ENCODE measurements at places on chromosomes 2 and 18.

- no peak for DNase-seq
Measured at GRCh38 chr2:31362581-31362980, 52.0 kb downstream of the XDH start.

DNA sequence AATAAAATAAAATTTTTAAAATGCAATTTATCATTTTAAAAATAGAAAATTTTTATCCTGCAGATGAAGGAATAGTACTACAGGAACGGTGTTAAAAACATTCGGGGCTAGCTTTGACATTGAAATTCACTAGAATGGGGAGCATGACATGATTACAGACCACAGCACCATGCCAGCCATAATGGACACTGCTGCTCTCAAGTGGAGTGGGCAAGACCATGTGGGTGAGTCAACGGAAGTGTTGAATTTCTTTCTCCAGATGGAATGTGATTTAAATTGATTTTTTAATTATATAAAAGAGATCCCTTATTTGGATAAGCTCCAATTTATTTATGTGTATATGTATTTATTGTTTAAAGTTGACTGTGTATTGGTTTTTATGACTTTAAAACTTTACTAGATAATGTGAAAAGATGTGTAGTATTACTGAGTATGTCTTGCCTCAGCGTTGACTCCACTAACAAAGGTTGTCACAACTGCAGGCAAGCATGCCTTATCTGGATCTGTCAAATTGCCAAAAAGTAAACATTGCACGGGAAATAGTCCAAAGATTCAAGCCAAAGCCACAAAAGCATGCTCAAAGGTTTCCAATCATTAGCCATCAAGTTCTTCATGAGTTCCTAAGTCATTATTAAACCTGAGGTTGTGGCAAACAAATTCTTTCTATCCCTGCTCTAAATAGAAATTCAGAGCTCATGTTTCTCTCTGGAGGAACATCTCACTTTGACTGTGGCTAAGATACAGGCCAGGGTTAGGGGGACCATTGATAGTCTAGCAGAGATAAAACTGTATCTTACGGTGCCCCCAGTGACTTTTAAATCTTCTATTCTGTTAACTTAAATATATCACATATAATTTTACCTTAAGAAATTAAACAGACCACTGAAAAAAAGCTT, 536.9 kb downstream of the TMX3 start:
- peak; percentile 99 for DNase-seq

DNA sequence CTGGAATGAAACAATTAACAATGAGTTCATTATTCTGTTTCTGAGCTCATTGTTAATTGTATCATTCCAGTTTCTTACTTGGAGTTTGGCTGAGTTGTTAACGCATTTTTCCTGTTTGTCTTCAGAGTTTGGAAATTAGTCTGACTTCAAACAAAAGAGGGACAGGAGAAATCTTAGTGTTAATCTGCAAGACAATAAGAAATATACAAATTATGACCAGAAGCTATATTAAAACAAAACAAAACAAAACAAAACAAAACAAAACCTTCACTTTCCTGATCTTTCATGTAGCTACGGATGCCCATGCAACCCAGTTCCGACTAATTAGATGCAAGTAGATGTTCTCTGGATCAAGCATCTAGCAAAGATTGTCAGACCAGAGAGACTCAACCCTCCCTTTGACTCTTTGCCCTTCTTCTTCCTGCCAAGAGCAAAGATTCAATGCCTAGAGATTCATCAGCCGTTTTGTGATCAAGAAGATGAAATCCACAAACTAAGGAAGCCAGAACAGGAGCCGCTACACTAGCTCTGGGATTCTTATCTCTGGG, 686.2 kb upstream of the FSHR start:
- no peak for DNase-seq

DNA sequence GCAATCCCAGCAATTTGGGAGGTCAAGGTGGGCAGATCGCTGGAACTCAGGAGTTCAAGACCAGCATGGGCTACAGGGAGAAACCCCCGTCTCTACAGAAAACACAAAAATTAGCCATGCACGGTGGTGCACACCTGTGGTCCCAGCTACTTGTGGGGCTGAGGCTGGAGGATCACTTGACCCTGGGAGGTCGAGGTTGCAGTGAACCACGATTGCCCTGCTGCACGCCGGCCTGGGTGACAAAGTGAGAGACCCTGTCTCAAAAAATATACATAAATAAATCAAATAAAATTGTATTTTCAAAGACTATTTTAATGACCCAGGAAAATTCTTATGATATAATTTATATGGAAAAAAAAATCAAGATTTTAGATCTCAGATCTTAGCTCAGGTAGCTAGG, 191.5 kb downstream of the ZFP36L2 start:
- no peak for DNase-seq

- DNase-seq: no peak
Measured at GRCh38 chr2:191488135-191488534, 189.8 kb upstream of the NABP1 start.

GRCh38 chr2:17607379-17607778, 66.9 kb downstream of the VSNL1 start:
- DNase-seq: no peak

DNA sequence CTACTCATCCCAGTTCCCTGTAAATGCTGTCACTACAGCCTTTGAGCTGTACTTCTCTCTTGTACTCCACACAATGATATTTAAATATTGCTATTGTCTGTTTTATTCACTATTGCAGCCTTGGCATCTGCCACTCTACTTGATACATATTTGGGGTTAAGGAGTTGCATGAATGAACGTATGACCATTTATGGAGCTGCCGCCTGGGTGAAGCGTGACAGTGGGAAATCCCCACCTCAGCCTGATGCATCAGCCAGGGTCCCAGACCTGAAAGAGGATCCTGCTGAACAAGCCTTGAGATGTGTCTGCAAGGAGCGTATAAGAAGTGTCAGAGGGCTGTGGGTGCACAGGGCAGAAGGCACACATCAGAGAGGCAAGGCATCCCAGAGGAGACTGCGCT, 39.1 kb downstream of the MRPL35 start:
- no peak for DNase-seq
